Trophoblast cell (in vitro differentiated cells and primary cell): ENCODE measurements at places on chromosomes 2 and 18.

- DNase-seq = peak; percentile 62
Measured at GRCh38 chr2:234241656-234242458, 191.4 kb downstream of the SPP2 start.

DNA sequence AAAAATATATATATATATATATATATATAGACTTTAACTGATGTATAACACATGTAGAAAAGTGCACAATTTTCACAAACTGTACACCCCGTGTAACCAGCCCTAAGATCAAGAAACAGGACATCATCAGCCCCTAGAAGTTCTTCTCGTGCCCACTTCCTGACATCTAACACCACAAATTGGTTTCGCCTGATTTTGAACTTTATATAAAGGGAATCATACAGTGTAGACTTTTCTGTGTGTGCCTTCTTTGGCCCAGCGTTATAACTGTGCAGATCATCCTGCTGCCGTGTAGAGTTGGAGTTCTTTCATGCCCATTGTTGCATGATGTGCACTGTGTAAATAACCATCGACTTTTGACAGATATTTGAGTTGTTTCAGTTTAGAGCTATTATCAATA lies 41.0 kb downstream of the SMAD7 start:
- no peak for DNase-seq

DNA sequence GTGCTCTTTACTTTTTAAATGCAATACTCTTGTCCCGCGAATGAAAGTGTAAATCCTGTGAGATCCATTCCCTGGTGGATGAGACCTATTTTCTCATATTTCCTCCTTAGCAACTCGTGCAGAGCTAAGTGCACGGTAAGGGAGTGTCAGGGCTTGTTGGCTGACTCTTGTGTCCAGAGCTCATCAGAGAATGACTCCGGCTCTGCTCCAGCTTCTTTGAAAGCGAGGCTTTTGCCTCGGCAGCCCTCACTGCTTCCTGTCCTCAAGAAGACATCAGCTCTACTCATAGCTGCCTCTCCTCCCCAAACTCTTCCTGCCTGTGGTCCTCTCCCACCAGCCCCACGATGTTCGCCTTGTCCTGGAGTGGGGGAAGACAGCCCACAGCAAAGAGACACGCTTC lies 70.7 kb downstream of the LIPG start:
- no peak for DNase-seq

DNA sequence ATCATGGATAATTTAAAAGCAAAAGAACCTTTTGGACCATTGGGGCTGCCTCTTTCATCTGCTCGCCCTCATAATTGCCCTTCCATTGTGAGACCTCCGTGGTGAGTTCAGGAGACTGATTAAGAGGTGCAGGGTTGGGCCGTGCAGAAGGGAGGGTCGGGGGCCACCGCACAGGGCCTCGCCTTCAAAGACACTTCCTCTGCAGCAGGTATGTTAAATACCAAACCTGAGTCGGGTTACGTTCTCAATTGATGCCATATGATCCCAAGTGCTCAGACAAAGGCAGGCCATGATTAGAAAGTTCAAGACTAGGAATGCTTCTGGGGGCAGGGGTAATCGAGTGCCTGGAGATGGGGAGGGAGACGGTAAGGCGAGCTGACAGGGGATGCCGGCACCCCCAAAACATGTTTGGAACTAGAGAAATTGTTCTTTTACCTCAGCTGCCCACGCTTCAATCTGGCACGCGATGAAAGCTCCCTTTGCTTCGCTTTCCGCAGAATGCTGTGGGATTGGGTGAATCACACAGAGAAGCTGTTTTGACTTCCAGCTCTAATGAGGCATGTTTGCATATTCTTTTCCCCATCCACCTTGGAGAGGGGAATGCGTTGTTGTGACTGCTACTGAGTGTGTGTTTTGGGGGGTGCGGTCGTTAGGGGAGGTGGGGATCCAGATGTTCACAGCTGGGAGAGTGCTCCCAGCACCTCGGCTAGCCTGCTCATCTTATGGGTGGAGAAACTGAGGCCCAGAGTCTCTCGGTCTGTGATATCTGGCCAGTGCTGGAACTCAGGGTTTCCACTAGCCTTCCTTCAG lies 309.1 kb downstream of the MYCN start:
- no peak for DNase-seq

DNA sequence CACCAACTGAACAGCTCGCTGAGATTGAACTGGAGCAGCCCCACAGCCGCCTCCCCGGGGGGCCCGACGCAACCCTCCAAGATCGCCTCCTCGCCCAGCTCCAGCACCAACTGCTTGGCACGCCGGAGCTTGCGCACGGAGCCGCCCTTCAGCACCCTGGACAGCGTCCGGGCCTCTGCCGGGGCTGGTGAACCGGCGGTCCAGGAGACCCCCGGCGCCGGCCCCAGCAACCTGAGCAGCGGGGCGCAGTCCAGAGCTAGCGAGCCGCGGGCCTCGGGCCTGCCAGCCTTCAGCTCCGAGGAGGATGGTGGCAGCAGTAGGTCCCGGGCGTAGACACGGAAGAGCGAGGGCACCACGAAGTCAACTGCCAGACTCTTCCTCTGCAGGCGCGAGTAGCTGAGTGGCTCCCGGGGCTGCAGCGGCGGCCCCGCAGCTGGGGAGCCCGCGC lies 1.2 kb downstream of the ALK start:
- DNase-seq = peak; percentile 66

GRCh38 chr2:98778741-98779483 lies 48.0 kb upstream of the MGAT4A start:
- DNase-seq = peak; percentile 55

DNA sequence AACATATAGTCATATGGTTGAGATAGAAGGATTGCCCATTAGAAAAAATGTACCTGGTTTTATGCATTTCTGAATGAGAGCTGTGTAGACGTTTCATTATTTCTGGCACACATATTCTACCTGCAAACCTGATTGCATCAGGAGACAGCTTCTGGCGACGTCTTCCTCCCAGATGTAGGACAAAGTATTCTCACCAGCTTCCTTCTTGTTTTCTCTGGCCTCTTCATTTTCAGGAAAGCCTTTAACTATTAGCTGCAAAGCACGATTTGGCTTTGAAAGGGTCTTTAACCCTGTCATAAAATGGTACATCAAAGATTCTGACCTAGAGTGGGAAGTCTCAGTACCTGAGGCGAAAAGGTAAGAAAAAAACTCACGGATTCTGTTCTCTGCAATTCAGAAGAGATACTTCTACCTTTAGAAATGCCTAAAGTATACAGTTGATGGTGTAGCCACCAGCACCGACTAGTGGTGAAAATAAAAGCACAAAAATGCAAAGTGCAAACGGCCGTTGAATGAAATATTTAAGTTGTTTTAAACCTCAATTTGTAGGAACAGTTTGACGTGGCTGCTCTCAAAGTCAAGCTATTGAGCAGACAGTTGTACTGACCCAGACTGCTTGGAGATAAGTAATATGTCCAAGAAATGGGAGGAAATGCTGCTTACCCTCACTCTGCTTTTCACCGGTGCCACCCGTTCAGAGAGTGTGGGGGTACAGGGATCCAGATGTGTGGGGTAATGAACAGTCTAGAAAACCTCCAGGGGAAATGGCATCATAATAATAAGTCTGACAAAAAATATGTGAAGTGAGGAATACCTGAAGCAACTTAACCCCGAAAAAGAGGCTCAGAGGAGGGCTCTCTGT lies 20.2 kb downstream of the IL18RAP start:
- DNase-seq = peak; percentile 43

DNA sequence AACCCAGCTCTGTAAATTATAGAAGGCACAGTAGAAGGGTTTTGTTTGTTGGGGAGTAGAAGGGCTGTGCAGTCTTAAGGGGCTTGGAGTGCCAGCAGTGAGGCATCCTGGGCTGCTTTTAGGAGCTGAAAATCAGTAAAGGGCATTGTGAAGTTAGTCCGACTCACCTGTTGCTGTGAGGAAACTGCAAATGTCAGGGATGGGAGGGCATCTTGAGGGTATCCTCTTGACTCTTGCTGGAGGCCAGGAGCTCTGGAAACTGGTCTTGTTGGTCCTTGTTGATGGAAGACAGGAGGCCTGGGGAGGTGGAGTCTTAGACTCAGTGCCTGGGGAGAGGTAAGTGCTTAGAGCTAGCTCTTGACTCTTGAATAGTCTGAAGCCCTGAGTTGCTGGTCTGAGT lies 14.1 kb downstream of the CEP192 start:
- no peak for DNase-seq

GRCh38 chr18:73283788-73284187 lies 416.0 kb upstream of the NETO1 start:
- peak; percentile 2 for DNase-seq

GRCh38 chr2:231372326-231372725 lies 23.2 kb upstream of the B3GNT7 start:
- no peak for DNase-seq

DNA sequence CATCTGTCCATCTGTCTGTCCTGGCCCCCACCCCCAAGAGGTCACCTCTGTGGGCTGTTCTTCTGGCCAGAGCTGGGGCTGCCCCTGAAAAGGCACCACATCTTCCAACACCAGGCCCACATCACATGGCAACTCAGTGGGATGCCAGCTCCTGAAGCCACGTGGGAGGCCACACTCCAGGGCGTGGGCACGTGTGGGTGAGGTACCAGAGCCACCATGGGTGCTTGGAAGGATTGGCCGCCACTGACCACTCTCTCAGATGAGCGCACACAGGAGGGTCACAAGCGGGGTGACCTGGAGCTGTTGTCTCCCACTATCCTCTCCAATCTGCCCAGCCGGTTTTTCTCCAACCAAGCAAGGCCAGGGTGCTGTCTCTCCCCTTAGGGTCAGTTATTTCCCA lies 197.9 kb downstream of the TFCP2L1 start:
- no peak for DNase-seq

- DNase-seq = no peak
Measured at GRCh38 chr18:78607221-78607620, 372.4 kb upstream of the SALL3 start.

DNA sequence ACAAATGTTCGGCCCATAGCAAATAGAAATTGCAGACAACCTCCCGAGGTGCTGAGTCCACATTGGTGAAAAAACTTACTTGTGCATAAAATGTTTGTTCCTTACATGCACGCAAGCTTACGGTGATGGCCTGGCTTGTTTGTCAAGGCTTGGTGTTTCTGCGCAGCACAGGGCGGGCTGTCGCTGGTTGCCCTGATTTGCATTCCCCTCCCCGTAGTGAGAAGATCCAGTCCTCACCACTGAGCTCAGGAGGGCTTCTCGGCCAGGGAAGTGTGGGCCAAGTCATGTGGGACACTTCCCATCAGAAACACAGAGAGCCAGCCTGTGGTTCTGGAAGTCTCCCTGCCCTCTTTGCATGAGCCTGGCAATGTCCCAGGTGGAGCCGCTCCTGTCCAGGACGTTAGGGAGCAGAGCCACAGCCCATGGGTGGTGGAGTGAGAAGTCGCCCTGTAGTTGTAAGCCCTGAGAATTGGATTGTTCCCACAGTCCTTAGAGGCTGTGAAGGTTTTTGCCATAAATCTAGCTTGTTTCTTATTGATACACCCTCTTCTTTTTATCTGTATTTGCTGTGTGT lies 152.7 kb downstream of the TWIST2 start:
- DNase-seq = no peak

- DNase-seq = no peak
Measured at GRCh38 chr2:170073288-170073687, 104.7 kb upstream of the MYO3B start.

DNA sequence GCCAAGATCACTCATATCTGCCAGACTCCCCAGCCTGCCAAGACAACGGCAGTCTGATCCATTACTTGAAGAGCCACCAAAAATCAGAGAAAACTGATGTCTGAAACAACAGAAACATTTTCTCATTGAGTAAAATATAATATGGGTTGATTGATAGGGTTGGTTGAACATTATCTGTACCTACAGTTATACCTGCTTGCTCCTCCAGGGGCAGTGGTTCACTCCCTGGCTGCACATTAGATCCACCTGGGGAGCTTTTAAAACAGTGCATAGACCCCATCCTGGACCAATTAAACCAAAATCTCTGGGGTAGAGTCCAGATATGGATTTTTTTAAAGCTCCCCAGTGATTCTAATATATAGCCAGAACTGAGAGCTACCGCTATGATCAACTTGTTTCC lies 43.6 kb upstream of the SLC14A2 start:
- peak; percentile 23 for DNase-seq

- peak; percentile 52 for DNase-seq
Measured at GRCh38 chr2:48459921-48460320, 70.0 kb upstream of the STON1 start.

- DNase-seq = no peak
Measured at GRCh38 chr2:1780693-1781092, 36.4 kb upstream of the PXDN start.

- peak; percentile 77 for DNase-seq
Measured at GRCh38 chr2:26605195-26605998, 35.8 kb downstream of the CIB4 start.

DNA sequence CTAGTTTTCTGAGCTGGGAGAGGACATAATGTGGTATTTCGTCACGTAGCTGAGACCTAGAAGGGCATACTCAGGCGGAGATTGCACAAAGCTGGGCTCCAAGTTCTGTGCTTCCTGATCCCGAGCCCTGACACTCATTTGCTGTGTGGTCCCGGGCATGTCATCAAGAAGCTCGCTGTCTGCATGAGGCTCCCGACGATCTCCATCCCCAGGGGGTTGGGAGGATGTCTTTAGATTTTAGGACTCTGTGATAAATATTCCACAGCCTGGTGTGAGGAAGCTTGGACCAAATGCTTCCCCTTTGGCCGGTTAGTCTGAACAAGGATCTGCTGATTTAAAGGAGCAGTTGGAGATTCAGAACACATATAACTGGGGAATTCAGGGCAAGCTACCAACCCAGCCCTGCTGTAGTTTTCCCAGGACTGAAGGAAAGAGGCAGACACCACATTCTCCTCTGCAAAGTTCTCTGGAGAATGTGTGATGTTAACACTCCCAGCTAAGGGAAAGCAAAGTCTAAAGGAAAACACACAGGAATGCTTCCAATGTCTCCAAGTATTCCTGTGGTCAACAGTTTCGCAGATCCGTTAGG lies 2.3 kb downstream of the KCNE4 start:
- DNase-seq = no peak

- DNase-seq = no peak
Measured at GRCh38 chr2:64219149-64219548, 74.9 kb upstream of the PELI1 start.

GRCh38 chr2:215611609-215612386 lies 175.9 kb upstream of the FN1 start:
- no peak for DNase-seq

- no peak for DNase-seq
Measured at GRCh38 chr2:235083822-235084221, 132.0 kb downstream of the SH3BP4 start.

- DNase-seq = peak; percentile 74
Measured at GRCh38 chr2:74573747-74574562, 19.4 kb downstream of the DOK1 start.

- peak; percentile 72 for DNase-seq
Measured at GRCh38 chr2:48852938-48853337, 97.4 kb upstream of the LHCGR start.

GRCh38 chr2:238571661-238572372 lies 145.1 kb downstream of the ASB1 start:
- DNase-seq = no peak

GRCh38 chr2:238346544-238346943 lies 26.2 kb downstream of the TRAF3IP1 start:
- no peak for DNase-seq

GRCh38 chr2:75466708-75467311 lies 93.9 kb downstream of the EVA1A start:
- DNase-seq = peak; percentile 76

GRCh38 chr2:12803607-12804006 lies 86.9 kb downstream of the TRIB2 start:
- no peak for DNase-seq
